ENCODE measurements at places on chromosomes 13 and 19.

DNA sequence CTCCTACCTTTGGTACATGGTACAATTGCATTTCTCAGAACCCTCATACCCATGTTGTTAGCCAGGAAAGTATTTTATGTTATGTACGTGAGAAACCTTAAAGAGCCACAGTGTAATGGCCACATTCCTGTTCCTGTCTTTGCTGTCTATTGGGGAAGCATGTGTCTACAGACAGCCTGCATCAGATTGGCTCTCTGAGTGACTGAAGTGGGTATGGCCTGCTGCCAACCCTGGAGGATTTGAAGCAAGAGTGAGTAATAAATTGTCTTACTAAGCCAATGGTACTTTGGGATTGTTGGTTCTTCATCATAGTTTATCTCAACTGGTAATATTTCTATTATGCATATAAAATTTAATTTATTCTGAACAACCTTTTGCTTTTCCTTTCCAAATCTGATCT is 574.1 kb downstream of the LMO7 start:
- DNase-seq, result no peak

DNA sequence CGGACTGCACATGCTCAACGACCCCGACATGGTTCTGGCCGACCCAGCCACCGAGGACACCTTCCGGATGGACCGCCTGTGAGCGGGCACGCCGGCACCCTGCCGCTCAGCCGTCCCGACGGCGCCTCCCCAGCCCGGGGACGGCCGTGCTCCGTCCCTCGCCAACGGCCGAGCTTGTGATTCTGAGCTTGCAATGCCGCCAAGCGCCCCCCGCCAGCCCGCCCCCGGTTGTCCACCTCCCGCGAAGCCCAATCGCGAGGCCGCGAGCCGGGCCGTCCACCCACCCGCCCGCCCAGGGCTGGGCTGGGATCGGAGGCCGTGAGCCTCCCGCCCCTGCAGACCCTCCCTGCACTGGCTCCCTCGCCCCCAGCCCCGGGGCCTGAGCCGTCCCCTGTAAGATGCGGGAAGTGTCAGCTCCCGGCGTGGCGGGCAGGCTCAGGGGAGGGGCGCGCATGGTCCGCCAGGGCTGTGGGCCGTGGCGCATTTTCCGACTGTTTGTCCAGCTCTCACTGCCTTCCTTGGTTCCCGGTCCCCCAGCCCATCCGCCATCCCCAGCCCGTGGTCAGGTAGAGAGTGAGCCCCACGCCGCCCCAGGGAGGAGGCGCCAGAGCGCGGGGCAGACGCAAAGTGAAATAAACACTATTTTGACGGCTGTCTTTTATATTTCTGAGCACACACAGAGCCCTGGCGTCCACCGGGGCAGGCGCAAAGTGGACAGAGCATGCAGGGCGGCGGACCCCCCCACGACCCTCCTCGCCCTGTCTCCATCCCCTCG is 13.6 kb downstream of the COMP start:
- no peak for DNase-seq

DNA sequence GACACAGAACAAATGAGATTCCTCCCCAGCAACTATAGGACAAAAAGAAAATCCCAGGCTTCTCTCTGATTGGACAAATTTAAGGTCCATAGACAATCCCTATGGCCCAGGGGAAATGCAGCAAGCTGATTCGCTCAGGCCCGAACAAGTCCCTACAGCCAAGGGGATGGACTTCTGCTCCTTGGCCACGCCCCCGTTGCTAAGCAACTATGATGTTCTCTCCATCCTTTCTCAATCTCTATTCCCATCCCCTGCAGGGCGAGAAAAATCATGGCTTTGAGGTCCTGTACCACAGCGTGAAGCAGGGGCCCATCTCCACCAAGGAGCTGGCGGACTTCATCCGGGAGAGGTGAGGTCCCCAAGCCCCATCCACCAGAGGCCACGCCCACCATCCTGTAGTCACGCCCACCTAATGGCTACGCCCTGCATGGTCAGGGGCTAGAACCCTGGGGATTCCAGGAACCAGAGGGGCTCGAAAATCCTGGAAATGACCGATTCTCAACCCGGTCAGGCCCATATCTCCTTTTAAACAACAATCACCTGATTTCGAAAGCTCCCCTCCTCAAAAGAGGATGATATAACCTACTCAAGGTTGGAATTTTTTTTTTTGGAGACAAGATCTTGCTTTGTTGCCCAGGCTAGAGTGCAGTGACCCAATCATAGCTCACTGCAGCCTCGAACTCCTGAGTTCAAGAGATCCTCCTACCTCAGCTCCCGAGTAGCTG is 11.4 kb downstream of the FCHO1 start:
- DNase-seq, result peak; percentile 40

DNA sequence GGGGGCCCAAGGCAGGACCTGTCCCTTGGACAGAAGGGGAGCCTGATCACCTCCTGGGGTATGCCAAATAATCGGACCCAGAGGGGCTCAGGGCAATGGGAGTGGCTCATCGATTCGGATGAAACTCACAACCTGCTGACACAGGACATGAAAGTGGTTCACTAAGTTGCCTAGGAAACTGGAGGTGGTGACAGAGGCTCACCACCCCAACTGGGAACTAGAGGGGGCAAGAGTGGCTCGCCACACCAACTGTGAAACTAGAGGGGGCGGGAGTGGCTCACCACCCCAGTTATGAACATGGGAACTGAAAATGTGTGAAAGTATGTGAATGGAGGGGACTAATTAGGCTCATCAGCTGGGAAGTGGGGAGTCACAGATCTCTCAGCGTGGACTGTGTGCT is 46.3 kb upstream of the ZNF737 start:
- no peak for DNase-seq

- no peak for DNase-seq
These were observed 1815.5 kb downstream of the SLITRK5 start for GRCh38 chr13:89486709-89487108.

- DNase-seq, result no peak
These were observed 3.2 kb upstream of the MYCBP2 start for GRCh38 chr13:77329911-77330584.
